ENCODE measurements at places on chromosomes 5 and 9. TPM values are rescaled to one million over a fixed set of nuclear protein-coding genes. Genes with fewer than 3 reads are reported as not detected.
A peak's percentile ranks its signal among the peaks of the same experiment; 100 is the strongest.

DNA sequence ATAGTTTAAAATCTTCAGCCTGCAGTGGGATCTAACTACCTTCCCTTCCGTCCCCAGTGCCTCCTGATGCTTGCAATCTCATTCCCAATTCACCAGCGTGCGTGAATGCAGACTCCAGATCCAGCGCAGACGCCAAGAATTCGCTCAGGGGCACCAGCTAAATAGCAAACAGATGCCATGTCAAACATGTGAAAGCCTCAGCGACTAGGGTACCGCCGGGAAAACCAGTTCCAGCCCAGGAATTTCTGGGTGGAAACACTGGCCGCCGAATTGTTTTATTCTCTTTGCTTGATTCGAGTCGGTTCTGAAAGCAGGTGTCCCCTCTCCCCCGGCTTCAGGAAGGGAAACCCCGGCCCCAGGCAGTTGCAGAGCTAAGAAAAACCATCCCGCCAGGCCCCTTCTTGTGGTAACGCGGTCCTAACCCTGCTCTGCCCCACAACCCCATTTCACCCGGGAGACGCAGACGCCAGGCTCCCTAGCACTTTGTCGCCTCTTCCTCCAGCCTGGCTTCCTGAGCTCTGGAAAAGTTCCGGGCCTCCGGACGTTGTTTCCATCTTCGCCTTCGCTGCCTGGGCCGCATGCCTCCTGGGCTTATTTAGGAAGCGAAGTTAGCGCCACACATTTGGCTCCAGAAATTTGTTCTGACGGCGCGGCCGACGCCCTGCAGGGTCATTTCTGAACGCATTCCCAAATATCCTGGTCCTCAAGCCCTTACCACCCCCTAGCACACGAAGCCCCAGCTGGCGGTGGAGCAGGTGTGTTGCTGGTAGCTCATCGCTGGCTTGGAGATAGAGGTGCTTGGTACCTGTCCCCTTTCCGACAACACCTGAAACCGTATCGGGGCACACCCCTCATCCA is 665 bp upstream of the LVRN start:
- peaks cover 18% of the 10 kb centered on the region for H3K27me3 ChIP-seq
- H3K4me3 ChIP-seq: peak overlapping the region; percentile 31
- DNase-seq: no peak
- H3K36me3 ChIP-seq: no peaks in the 10 kb centered on the region
- H3K27ac ChIP-seq: no peak overlapping the region

- no peaks in the 10 kb centered on the region for H3K27me3 ChIP-seq
- no peak overlapping the region for H3K4me3 ChIP-seq
- H3K4me1 ChIP-seq: no peaks in the 10 kb centered on the region
- H3K36me3 ChIP-seq: no peaks in the 10 kb centered on the region
Observed at GRCh38 chr9:5786370-5787127, 46.4 kb downstream of the ERMP1 start.

DNA sequence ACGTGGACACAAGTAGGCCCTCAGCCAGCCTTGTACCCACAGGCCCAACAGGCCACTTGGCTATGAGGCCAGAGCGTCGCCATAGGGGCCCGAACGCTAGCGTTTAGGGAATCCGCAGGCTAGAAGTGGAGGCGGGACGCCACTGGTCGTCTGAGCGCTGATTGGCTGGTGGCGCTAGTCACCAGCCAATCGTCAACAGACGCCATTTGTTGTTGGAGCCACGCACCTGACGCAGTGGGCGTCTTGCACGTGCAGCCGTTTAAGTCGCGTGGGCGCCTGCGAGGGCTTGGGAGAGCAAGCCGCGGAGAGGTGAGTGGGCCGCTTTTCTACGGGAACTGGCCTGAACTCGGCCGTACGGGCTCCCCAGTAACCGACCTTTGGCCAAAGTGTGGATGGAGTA is at the start of gene DDX4:
TSS of gene DDX4 (plus strand) at position 269 of the 400 bp plus-strand sequence. CDS start 903 bp downstream, outside the sequence.
- H3K27ac ChIP-seq: no peak within 1 kb of the TSS
- no peaks in the 10 kb centered on the region for H3K27me3 ChIP-seq
- no peak for DNase-seq
- H3K4me3 ChIP-seq: no peak within 1 kb of the TSS

DNA sequence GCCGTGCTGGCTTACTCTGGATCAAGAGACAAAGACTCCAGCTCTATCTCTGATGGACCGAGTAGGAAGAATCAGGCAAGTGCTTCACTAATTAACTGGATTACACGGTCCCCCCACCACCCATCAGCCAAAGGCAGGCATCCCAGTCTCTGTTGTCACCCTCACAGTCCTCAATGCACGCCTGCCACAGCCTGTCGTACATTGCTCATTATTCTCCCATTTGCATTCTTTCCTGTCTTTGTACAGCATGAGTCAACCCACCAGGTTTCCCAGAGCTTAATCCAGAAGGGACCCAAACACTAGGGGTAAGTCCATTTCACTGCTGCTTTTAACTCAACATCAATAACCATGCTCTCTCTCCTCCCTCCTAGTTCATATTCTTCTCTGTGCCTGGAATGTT is 44.4 kb downstream of the PCA3 start:
- H3K27me3 ChIP-seq: no peaks in the 10 kb centered on the region
- peaks cover 14% of the 10 kb centered on the region for H3K36me3 ChIP-seq
- no peak for DNase-seq
- no peak overlapping the region for H3K4me3 ChIP-seq
- no peak overlapping the region for H3K27ac ChIP-seq
- no peaks in the 10 kb centered on the region for H3K4me1 ChIP-seq

DNA sequence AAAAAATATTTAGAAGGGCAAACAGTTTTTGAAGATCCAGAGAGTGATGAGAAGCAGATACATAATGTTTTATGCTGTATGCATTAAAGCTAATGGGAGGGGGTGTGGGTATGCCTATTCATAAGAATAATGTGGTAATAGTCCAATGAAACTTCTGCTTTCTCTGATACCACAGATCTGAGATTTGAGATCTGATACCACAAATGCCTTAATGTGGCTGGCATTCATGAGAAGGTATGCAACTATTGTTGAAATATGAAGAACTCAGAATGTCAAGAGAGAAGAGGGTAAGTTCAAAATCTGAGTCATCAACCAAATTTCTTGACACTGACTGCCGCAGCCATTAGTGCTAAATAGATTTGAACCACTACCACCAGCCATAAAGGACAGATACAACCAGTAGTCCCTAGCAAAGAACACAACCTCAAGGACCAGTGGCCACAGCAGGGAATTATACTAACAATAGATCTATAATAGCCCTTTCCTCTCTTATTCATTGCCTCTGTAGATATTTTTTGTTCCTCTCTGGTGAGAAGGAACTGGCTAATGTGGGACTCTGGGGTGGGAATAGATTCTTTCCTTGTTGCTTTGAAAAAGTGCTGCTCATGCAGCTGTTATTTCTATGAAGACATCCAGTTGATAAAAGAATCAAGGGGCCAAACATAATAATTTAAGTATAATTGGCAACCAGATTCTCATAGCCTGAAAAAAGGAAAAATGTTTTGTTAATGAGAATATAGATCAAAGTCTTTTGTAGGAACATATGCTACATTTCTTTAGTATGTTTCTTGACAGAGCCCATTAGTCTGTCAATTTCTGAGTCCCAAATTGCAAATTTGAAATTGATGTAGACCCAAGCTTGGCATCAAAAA is 256.5 kb upstream of the ZNF608 start:
- H3K36me3 ChIP-seq: no peaks in the 10 kb centered on the region
- H3K27me3 ChIP-seq: no peaks in the 10 kb centered on the region
- H3K27ac ChIP-seq: no peak overlapping the region
- DNase-seq: no peak
- no peak overlapping the region for H3K4me3 ChIP-seq

GRCh38 chr9:86287013-86287412 is 4.7 kb upstream of the ISCA1 start:
- H3K27ac ChIP-seq: no peak overlapping the region
- H3K4me3 ChIP-seq: no peak overlapping the region
- H3K27me3 ChIP-seq: no peaks in the 10 kb centered on the region
- H3K36me3 ChIP-seq: no peaks in the 10 kb centered on the region

DNA sequence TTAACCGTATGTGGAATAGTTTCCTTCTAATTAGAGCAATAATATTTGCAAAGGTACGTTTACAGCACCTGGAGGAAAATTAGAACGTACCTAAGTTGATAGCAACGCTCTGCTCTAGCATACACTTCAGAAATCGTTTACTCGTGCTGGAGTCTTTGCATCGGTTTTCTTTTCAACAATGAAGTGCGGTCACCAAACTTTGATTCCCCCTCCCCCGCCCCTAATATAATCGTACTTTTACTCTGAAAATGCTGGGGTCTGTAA is 506 bp downstream of the ADAMTS19 start:
- no peaks in the 10 kb centered on the region for H3K36me3 ChIP-seq
- H3K27me3 ChIP-seq: peaks cover 37% of the 10 kb centered on the region
- no peaks in the 10 kb centered on the region for H3K4me1 ChIP-seq
- peak overlapping the region; percentile 52 for H3K4me3 ChIP-seq
- no peak for DNase-seq

DNA sequence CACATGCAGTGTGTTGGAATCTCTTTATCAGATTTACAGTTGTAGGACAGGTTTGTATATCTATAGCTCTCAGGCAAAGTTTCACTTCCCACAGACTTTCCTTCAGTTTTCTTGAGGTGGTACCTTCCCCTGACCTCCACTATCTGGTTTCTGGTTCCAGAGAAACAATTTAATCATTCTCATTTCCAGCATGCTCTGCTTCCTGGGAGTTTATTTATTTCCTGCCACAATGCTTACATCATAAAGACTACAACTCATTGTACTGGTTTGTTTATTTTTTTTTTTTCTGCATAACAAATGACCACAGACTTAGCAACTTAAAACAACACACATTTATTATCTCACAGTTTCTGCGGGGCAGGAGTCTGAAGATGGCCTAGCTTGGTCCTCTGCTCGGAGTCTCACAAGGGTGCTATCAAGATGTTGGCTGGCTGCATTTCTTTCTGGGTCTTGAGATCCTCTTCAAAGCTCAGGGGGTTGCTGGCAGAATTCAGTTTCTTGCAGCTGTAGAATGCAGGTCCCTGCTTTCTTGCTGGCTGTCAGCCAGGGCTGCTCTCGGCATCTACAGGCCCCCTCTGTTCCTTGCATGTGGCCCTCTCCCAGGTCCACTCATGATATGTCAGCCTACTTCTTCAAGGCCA is 247.7 kb downstream of the ENC1 start:
- DNase-seq: no peak
- H3K27ac ChIP-seq: no peak overlapping the region
- no peaks in the 10 kb centered on the region for H3K4me1 ChIP-seq
- no peaks in the 10 kb centered on the region for H3K27me3 ChIP-seq
- no peak overlapping the region for H3K4me3 ChIP-seq

DNA sequence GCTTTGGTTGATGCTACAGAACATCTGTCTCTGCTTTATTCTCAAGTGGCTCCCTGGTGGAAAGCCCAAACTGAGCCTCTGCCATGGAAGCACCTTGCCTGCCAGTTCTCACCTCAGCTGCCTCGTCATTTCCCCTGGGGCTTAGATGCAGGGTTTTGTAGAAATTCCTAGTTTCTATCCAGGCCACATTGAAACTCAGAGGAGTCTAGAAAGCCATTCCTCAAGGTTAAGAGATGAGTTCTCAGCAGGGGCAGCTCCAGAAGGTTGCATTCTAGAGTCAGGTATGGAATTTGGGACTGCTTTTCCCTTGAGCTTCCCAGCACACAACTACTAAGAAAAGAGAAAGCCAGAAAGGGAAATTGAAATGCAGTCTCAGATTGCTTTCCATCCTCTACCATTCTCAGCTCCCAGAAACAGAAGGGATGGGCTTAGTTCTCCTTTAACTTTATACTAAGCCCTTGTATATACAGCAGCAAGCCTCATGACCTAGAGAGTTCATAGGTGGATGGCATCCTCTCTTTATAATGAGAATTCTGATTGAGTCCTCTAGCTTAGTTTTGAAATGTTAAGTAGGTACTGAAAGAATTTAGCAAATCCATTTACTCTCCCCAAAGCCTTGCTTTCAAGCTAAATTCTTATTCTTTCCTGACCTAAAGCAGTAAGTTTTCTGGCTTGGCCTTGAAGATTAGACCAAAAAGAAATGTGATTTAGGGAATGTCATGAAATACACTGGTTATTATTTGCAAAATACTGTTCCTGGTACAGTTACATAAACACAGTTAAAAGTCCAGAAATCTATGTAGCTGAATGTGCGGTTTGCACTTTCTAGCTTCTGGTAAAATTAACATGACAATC is 66.0 kb upstream of the MEF2C start:
- DNase-seq: no peak
- H3K27me3 ChIP-seq: no peaks in the 10 kb centered on the region
- H3K27ac ChIP-seq: peak overlapping the region; percentile 7
- H3K4me1 ChIP-seq: peaks cover 28% of the 10 kb centered on the region
- H3K36me3 ChIP-seq: no peaks in the 10 kb centered on the region

DNA sequence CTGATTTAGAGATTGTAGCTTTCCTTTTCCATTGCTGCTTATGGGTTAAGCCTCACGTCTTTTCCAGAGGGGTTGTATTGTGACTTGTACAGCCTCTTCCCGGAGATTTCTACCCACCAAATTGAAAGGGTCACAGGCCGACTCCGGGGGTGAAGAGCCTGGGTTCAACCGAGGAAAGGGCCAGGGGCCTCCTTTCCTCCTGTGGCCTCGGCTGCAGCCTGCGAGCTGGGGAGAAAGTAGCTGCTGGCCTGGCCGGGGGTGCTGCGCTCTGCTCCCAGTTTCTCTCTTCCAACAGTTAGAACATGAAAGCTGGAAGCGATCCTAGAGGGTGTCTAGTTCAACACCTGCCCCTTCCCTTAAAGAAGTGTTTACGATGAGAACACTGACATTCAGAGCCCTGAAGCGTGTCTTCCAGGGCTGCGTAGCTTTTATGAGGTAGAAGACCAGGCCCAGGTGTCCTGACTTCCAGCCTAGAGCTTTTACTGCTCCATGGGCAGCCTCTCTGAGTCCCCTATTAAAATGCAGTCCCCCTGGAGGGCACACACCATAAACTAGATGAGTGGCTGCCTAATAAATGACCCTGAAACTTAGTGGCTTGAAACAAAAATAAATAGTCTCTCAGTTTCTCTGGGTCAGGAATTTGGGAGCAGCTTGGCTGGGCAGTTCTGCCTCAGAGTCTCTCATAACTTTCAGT is 56.9 kb downstream of the ACER2 start:
- H3K36me3 ChIP-seq: no peaks in the 10 kb centered on the region
- no peak overlapping the region for H3K4me3 ChIP-seq
- H3K27me3 ChIP-seq: no peaks in the 10 kb centered on the region
- no peak for DNase-seq

Gene SYK
- 13.9 TPM for total RNA-seq

Gene BARX1
- not detected for total RNA-seq

Gene VCP
- total RNA-seq: 107 TPM

Gene SLC6A3
- total RNA-seq: not detected

Gene IL5
- not detected for total RNA-seq
